ENCODE measurements at places on chromosomes 2 and 18. TPM values are rescaled to one million over a fixed set of nuclear protein-coding genes. Genes with fewer than 3 reads are reported as not detected.

ANKRD62 gene
- total RNA-seq, result 0.29 TPM

GRCh38 chr2:36568516-36569246, 29.3 kb downstream of the FEZ2 start:
- DNase-seq, result no peak

NFU1 gene
- total RNA-seq, result 88.4 TPM

DNA sequence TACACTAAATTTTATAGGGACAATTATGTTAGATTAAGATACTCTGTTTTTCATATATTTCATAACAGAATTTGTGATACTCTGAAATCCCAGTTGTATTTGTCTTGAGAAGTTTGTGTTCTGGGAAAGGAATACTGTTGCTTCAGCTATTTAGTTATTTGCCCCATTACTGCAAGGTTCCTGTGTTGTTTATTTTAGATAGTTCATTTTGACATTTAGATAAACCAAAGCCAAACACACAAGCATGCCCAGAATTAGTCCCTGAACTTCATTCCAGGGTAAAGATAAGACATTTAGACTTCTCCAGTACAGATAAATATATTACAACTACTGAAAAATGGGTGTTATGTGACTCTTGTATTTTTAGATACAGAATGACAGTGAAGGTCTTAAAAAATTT, 74.7 kb downstream of the BMPR2 start:
- no peak for DNase-seq

- no peak for DNase-seq
Observed at GRCh38 chr2:33019796-33020195, 73.0 kb downstream of the LTBP1 start.

LMAN2L gene
- total RNA-seq, result 20.1 TPM

GRCh38 chr2:3442185-3442584, 62.7 kb downstream of the TRAPPC12 start:
- no peak for DNase-seq

KCNG2 gene
- not detected for total RNA-seq

HOXD4 gene
- total RNA-seq, result 3.6 TPM

MBOAT2 gene
- 15.6 TPM for total RNA-seq

MEP1B gene
- total RNA-seq, result not detected

- DNase-seq, result no peak
Observed at GRCh38 chr18:43649649-43650357, 372.5 kb upstream of the SYT4 start.

DNA sequence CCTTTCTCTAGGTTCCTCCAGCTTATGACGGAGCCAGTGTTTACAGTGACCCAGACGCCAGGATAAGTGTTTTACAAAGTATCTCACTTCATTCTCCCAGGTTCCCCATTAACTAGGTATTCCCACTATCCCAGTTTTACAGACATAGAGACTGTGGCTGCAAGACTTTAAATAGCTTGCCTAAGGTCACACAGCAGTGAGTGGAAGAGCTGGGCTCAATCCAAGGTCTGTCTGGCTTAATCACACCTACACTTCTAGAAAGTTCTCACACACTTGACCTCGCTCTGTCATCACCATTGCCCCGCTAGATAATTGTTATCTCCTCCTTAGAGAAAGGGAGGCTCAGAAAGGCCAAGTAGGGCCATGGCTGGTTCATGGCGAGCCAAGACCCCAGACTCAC, 110.2 kb downstream of the ANTXR1 start:
- no peak for DNase-seq

KYNU gene
- total RNA-seq, result 165 TPM

DNA sequence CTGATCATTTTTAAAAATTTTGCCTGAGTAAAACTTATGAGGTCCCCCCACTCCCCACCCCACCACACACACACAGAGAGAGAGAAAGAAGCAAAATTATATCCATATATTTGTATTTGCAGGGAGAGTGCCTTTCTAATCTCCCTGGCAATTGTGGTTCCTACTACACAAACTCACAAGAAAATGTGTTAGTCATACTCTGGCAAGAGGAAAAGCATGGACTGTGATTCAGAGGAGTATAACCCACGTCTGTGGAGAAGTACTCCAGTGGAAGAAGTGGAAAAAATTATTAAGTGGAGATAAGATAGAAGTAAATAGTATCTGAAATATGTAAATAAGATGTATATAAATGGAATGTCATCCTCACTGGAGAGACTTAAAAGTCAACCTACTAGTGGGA, 114.0 kb downstream of the DSEL start:
- DNase-seq, result no peak

GRCh38 chr2:145800151-145801091, 1280.5 kb upstream of the ZEB2 start:
- no peak for DNase-seq

GRCh38 chr2:215171151-215171550, 32.7 kb upstream of the ABCA12 start:
- peak; percentile 2 for DNase-seq

DNA sequence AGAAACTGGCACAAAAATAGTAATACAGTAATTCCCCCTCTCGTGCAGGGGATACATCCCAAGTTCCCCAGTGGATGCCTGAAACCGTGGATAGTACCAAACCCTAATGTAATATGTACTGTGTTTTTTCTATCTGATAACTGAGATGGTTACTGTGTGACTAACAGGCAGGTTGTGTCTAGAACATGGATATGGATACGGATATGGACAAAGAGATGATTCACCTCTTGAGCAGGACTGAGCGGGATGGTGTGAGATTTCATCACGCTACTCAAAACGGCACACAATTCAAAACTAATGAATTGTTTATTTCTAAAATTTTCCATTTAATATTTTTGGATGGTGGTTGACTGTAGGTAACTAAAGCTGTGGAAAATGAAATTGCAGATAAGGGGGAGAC, 3.4 kb downstream of the MBD1 start:
- DNase-seq, result no peak

GRCh38 chr2:210673117-210673516, 116.7 kb downstream of the CPS1 start:
- no peak for DNase-seq

- DNase-seq, result no peak
Observed at GRCh38 chr2:158635961-158636601, 159.0 kb upstream of the DAPL1 start.

ACKR3 gene
- not detected for total RNA-seq

DNA sequence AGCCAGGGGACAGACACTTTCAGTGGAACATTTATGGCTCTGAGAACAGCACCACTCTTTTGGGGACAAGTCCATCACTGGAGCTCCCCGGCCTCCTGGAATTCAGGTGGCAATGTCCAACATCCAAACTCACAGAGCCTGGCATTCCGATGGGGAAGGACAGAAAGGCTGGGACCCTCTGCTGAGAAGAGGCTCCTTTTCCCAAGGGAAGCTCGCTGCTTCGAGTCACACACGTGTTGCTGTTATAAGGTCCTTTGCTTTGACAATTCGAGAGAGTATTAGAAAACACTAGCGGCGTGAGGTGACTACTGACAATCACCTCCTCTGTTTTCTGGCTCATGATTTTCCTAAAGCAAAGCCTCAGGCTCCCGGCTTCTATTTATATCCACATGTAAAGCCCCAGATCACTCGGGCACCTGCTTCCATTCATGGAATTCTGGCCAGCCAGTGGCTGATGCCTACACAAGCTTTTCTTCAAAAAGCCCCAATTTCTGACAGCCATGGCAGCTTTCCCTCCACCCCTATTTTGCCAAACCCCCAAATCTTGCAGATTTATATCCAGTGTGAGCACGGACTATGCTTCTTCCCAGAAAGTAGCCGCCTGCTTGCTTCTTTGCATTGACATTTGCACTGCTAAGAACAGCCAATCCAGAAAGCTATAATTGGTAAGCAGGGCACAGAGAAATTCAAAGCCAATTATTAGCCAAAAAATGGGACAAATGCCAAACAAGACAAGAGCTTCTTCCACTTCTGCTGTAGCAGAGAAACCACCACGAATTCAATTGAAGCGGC, 67.3 kb downstream of the NDUFA10 start:
- no peak for DNase-seq

DNA sequence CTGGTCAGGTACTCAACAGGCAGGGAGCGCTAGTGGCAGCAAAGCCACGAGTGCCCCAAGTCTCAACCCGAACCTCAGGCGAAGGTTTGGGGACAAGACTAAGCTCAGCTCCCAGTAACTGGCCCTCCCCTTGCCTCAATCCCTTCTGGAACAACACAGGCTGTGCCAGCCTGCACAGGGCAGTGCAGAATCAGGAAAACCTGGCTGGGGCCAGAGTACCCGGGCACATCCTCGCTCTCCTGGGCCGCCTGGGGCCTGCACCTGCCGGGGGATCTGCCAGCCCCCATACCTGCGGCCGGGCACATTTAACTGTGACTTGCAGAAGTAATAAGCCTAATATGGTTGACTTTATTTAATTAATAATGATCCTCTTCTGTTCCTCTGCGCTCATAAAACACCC, 60.6 kb downstream of the GBX2 start:
- no peak for DNase-seq

DNA sequence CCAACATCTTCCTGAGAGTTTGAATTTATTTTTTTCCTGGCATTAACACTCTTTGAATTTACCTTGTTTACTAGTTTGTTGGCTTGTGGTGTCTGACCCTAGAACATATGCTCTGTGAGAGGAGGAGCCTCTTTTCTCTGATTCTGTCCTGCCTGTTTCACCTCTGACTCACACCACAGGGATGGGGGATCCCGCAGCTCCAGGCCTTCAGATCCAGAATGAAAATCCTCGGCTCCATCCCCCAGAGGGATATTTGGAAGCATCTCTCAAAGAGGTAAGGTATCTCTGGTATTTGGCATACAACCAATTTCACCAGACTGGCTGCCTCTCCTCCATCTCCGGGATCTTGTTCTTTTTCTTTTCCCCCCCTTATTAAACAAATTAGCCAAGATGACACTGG, 104.7 kb downstream of the GPR39 start:
- DNase-seq, result no peak

DNA sequence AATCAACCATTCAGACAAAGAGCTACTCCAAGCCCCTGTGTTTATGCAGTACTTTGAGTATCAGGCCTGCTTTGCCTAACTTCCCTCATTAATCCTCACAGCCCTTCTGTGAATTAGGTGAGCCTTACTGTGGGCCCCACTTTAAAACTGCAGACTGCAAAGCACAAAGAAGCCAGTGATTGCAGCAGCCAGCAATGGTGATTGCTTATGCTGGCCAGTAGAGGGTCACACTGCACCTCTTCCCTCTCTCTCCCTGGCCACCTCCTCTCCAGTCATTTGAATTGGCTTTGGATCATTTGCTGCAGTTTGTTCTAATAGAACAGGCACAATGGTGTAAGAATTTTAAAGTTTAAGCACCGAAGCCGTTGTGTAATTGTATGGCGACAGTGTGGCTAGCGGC, 229.9 kb downstream of the AGPS start:
- DNase-seq, result peak; percentile 68

DNA sequence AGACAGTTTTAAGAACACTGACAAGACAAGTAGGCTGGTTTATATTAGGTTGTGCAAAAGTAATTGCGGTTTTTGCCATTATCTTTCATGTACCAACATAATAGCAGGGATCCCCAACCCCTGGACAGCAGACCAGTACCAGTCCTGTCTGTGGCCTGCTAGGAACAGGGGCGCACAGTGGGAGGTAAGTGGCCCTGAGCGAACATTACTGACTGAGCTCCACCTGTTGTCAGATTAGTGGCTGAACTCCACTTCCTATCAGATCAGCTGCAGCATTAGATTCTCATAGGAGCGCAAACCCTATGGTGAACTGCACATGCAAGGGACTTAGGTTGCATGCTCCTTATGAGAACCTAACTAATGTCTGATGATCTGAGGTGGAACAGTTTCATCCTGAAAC, 921.9 kb downstream of the CCDC85A start:
- DNase-seq, result no peak

- DNase-seq, result no peak
Observed at GRCh38 chr2:46275995-46276394, 21.2 kb upstream of the EPAS1 start.

Measured in SK-MEL-5 (cell line).